Type B pancreatic cell (in vitro differentiated cells): ENCODE measurements at places on chromosomes 13 and 19. TPM values are rescaled to one million over a fixed set of nuclear protein-coding genes. Genes with fewer than 3 reads are reported as not detected.
A peak's percentile ranks its signal among the peaks of the same experiment; 100 is the strongest.

LAIR1 gene
- total RNA-seq = not detected in 2 replicates

RNF17 gene
- 0.12 TPM in 1 of 2 replicates, not detected in the other for total RNA-seq

GRCh38 chr19:47156861-47157430 lies 26.3 kb downstream of the SAE1 start:
- H3K27me3 ChIP-seq = no peaks in the 10 kb centered on the region
- peak overlapping the region; percentile 29 for H3K4me3 ChIP-seq
- no peak for DNase-seq
- peaks cover 28% of the 10 kb centered on the region for H3K36me3 ChIP-seq

GRCh38 chr13:26037302-26037701 lies 14.5 kb downstream of the SHISA2 start:
- H3K36me3 ChIP-seq = no peaks in the 10 kb centered on the region
- H3K27ac ChIP-seq = no peak overlapping the region
- H3K4me1 ChIP-seq = no peaks in the 10 kb centered on the region
- no peak overlapping the region for H3K4me3 ChIP-seq
- DNase-seq = no peak
- no peaks in the 10 kb centered on the region for H3K27me3 ChIP-seq

DNA sequence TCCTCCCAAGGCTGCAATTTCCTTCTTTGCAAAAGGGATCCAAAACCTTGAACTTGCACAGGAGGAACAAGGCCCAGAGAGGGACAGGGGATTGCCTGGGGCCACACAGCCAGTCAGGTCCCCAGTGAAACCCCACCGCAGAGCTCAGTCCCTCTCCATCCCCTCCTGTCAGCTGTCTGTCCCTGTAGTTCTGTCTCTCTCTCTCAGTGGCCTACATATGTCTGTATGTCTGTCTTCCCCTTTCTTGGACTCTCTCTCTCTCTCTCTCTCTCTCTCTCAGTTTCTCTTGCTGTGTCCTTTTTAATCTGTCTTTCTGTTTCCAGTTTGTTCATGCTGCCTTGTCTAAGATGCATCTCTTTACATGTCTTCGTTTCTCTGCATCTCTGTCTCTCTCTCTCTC lies 11.5 kb downstream of the CEACAM19 start:
- H3K4me3 ChIP-seq = no peak overlapping the region
- peaks cover 4% of the 10 kb centered on the region for H3K4me1 ChIP-seq
- H3K27ac ChIP-seq = no peak overlapping the region
- no peak for DNase-seq

- H3K4me3 ChIP-seq = no peak overlapping the region
- no peaks in the 10 kb centered on the region for H3K27me3 ChIP-seq
- peaks cover 7% of the 10 kb centered on the region for H3K4me1 ChIP-seq
- H3K36me3 ChIP-seq = no peaks in the 10 kb centered on the region
- H3K27ac ChIP-seq = no peak overlapping the region
Observed at GRCh38 chr13:73983109-73983508, 151.1 kb downstream of the KLF12 start.

GRCh38 chr13:73090116-73090822 lies 31.5 kb downstream of the KLF5 start:
- H3K27ac ChIP-seq = peak overlapping the region; percentile 90
- H3K4me1 ChIP-seq = peaks cover 7% of the 10 kb centered on the region
- peaks cover 5% of the 10 kb centered on the region for H3K36me3 ChIP-seq
- no peaks in the 10 kb centered on the region for H3K27me3 ChIP-seq
- peak overlapping the region; percentile 31 for H3K4me3 ChIP-seq
- DNase-seq = no peak

ELSPBP1 gene
- not detected in 2 replicates for total RNA-seq

- peak within 1 kb of the TSS; percentile 97 for H3K4me3 ChIP-seq
- peak; percentile 100 for DNase-seq
- H3K4me1 ChIP-seq = peaks cover 11% of the 10 kb centered on the region
- H3K27me3 ChIP-seq = no peaks in the 10 kb centered on the region
- H3K36me3 ChIP-seq = peaks cover 5% of the 10 kb centered on the region
- H3K27ac ChIP-seq = peak within 1 kb of the TSS; percentile 95
Observed at GRCh38 chr13:19958155-19959111, at the start of gene ZMYM2. Gene ZMYM2, plus strand, starts transcription at chr13:19958727. Its CDS starts 34,346 bp downstream, at chr13:19993073.

DNA sequence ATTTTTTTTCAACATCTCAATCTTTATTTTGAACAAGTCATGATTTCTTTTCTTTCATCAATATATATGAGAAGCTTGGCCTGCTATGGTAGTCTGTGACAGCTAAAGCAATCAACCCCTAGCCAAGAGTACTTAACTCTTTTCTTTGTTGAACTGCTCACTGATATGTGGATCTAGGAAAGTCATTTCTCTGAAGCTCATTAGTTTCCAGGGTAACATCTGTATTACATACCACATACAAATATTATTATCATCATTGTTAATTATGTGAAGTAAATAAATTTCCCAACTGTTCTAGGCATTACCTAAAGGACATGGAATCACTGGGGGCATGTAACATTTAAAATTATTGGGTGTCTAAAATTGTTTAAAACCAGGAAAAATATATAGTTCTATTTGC lies 267.3 kb downstream of the DCT start:
- no peaks in the 10 kb centered on the region for H3K36me3 ChIP-seq
- H3K4me1 ChIP-seq = peaks cover 6% of the 10 kb centered on the region
- no peak overlapping the region for H3K27ac ChIP-seq
- no peak for DNase-seq
- no peaks in the 10 kb centered on the region for H3K27me3 ChIP-seq

DNA sequence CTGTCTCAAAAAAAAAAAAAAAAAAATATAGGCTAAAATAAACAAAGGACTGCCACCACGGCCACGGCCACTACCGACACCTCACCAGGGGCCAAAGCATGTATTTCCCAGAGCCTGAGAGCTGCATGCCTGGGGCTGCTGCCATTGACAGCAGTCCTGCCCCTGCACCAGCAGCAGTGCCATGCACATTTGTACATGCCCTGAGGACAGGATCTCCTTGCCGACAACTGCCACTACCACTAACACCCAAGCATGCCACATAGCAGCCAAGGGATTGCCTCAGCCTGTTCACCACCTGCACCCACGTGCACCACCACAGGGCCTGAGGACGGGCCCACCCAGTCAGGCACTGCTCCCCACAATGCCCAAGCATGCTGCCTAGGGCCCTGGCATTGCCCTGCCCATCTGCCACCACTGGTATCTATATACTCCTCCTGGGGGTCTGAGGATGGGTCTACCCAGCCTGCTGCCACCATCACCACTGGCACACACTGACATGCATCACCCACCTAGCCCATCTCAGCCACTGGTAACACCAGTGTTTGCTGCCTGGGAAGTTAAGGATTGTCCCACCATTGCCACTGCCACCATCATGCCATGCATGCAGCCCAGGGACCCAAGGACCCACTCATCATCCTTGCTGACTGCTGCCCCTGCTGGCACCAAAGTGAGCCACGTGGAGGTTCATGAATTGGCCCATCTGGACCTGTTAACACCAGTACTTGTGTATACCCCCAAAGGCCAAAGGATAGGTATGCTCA lies 10.6 kb upstream of the NUP62 start:
- no peak for DNase-seq
- peaks cover 7% of the 10 kb centered on the region for H3K27me3 ChIP-seq
- H3K27ac ChIP-seq = no peak overlapping the region

- no peak for DNase-seq
- H3K27ac ChIP-seq = peak overlapping the region; percentile 85
- H3K27me3 ChIP-seq = peaks cover 6% of the 10 kb centered on the region
- peaks cover 15% of the 10 kb centered on the region for H3K4me1 ChIP-seq
- H3K36me3 ChIP-seq = no peaks in the 10 kb centered on the region
- peak overlapping the region; percentile 91 for H3K4me3 ChIP-seq
Observed at GRCh38 chr19:33797802-33798671, 1.4 kb downstream of the KCTD15 start.

CFAP97D2 gene
- total RNA-seq = not detected in 2 replicates

ATP4A gene
- total RNA-seq = 1.3 and 16.8 TPM in 2 replicates

DNA sequence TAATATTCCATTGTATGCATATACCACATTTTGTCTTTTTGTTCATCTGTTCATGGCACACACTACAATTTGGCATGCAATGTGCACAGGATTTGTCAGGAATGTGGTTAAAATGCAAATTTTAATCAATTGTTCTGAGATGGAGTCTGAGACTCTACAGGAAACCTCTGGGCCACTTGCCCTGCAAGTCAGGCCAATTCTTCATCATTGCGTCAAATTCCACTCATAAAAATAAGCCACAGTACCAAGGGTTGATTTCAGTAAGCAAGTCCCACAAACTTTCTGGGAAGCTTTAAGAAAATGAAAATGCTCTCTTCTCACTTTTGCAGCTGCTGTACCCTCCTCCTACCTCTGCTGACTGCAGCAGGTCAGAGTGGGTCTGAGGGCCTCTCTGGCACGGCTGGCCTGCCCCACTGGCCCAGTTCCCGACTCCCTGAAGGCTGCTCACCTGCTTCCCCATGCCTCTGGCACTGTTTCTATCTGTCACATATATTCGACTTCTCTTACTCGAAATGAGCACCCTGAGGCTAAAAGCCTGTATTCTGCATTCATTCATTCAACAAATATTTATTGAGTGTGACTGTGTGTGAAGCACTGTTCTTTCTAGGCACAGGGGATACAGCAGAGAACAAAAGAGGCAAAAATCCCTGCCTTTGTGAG lies 83.8 kb upstream of the WASF3 start:
- H3K4me3 ChIP-seq = no peak overlapping the region
- no peak overlapping the region for H3K27ac ChIP-seq
- DNase-seq = no peak
- H3K4me1 ChIP-seq = peaks cover 22% of the 10 kb centered on the region
- no peaks in the 10 kb centered on the region for H3K27me3 ChIP-seq
